ENCODE measurements at places on chromosomes 4 and X. TPM values are rescaled to one million over a fixed set of nuclear protein-coding genes. Genes with fewer than 3 reads are reported as not detected.

GRCh38 chrX:7147413-7147977 is at the start of gene STS:
TSS of gene STS (plus strand) at chrX:7147712. CDS start at chrX:7253200, 105,488 bp downstream.
- peak within 1 kb of the TSS; percentile 99 for H3K4me3 ChIP-seq
- H3K27me3 ChIP-seq: no peaks in the 10 kb centered on the region
- no peaks in the 10 kb centered on the region for H3K36me3 ChIP-seq

DNA sequence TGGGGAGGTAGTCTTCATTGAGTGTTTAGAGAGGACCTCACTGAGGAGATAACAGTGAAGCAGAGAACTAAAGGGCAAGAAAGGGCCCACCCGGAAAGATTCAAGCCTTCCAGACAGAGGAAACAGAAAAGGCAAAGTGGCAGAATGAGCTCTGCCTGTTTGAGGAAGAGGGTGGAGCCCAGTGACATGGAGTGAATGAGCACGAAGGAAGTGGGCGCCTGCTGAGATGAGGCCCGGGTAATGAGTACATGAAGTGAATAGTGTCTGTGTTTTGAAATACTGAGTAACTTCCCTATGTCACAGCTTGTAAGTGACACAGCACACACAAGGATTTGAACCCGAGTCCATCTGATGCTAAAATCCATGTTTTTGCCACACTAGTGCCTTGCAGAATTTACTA is 32.5 kb upstream of the TLR2 start:
- no peaks in the 10 kb centered on the region for H3K27me3 ChIP-seq
- H3K36me3 ChIP-seq: no peaks in the 10 kb centered on the region
- H3K4me1 ChIP-seq: peaks cover 23% of the 10 kb centered on the region

- no peak overlapping the region for H3K4me3 ChIP-seq
- no peak for DNase-seq
- no peaks in the 10 kb centered on the region for H3K27me3 ChIP-seq
- H3K27ac ChIP-seq: no peak overlapping the region
Measured at GRCh38 chr4:176413171-176413570, 93.4 kb downstream of the SPCS3 start.

DNA sequence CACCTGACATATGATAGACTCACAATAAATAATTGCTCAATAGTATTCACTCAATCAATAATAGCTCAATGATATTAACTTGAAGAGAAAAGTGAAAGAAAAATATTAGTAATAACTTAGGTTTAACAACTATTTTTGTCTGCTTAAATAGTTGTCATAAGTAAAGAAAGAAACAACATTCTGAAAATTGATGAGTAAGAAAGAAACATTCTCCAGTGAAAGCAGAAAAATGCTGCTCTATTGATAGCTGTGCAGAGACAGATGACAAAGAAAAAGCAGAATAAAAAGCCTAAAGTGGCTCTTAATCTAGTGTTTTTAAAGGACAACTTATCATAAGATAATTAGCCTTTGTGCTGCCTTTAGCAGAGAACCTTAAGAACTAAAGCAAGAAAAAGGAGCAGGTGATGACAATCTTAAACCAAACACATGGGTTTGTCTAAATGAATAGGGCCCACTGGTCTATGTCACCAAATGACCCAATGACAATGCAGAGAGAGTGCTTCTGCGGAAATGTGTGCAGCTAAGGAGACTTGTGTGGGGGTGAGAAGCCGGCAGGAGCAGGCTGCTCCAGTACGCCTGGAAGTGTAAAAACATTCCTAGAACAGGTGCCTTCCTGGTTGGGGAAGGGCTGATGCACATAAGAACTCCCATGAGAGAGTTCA is 13.2 kb downstream of the HS3ST1 start:
- no peak for DNase-seq
- no peak overlapping the region for H3K4me3 ChIP-seq
- no peaks in the 10 kb centered on the region for H3K27me3 ChIP-seq
- no peaks in the 10 kb centered on the region for H3K36me3 ChIP-seq
- H3K4me1 ChIP-seq: no peaks in the 10 kb centered on the region

GRCh38 chrX:64097891-64098290 is 107.6 kb downstream of the AMER1 start:
- H3K36me3 ChIP-seq: no peaks in the 10 kb centered on the region
- DNase-seq: no peak
- H3K4me3 ChIP-seq: no peak overlapping the region
- no peaks in the 10 kb centered on the region for H3K27me3 ChIP-seq
- no peak overlapping the region for H3K27ac ChIP-seq

DNA sequence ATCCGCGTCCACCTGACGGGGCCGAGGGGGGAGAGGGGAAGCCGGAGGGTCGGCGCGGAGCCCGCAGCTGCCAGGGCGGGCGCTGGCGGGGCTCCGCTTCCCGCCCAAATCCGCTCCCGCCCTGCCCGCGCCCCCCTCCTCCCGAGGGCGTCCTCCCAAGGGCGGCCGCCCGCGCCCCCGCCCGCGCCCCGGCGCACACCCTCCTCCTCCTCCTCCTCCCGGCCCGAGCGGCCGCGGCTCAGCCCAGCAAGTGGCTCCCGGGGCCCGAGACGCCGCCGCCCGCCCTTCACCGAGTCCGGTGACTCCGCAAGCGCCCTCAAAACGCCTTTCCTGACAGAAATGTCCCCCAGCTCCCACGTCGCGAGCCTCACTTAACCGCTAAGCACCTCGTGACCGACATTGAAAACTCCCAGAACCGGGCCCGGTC is 487 bp downstream of the HMGB2 start:
- DNase-seq: peak; percentile 41
- H3K27me3 ChIP-seq: no peaks in the 10 kb centered on the region
- peak overlapping the region; percentile 94 for H3K4me3 ChIP-seq
- H3K36me3 ChIP-seq: no peaks in the 10 kb centered on the region
- peaks cover 22% of the 10 kb centered on the region for H3K4me1 ChIP-seq

- no peaks in the 10 kb centered on the region for H3K27me3 ChIP-seq
- no peaks in the 10 kb centered on the region for H3K4me1 ChIP-seq
- no peak overlapping the region for H3K4me3 ChIP-seq
- H3K36me3 ChIP-seq: no peaks in the 10 kb centered on the region
- no peak for DNase-seq
- H3K27ac ChIP-seq: no peak overlapping the region
Measured at GRCh38 chr4:85736571-85736970, 261.6 kb downstream of the ARHGAP24 start.

DNA sequence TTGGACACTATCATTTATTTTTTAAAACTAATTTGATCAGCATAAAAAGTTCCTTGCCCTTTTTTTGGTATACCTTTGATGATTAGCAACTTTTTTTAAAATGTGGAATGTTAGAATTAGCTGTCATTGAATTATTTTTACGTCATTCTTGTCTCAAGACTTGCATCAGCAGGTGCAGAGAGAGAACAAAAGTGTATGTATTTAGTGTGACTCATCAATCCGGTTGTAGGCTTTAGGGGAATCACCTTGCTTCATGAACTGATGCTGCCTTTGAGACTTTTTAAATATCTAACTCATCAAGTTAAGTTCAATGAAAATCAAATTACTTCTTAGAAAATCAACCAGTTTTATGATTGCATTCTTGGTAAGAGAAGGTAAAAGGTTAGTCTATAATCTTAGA is 125.1 kb downstream of the ARX start:
- H3K4me3 ChIP-seq: no peak overlapping the region
- H3K4me1 ChIP-seq: no peaks in the 10 kb centered on the region
- DNase-seq: no peak
- H3K27ac ChIP-seq: no peak overlapping the region

- H3K4me3 ChIP-seq: no peak overlapping the region
- H3K27me3 ChIP-seq: no peaks in the 10 kb centered on the region
- H3K36me3 ChIP-seq: peaks cover 4% of the 10 kb centered on the region
- no peak overlapping the region for H3K27ac ChIP-seq
- H3K4me1 ChIP-seq: no peaks in the 10 kb centered on the region
Measured at GRCh38 chr4:39476187-39476895, 17.5 kb downstream of the LIAS start.

DNA sequence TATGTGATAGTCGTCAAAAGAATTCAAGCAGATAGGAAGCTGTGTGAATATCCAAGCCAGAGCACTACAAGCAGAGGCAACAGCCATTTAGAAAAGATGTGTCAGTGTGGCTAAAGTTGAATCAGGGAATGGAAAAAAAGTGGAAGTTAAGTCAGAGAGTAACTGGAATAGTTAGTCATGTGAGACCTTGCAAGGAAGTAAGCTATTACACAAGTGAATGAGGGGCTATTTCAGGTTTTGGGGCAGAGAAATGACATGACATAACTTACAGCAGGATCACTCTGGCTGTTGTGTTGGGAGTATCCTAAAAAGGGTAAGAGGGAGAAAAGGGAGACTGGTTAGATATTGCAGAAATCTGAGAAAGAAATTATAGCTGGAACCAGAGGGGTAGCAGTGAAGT is 236.6 kb upstream of the PCDH18 start:
- H3K4me3 ChIP-seq: no peak overlapping the region
- H3K4me1 ChIP-seq: no peaks in the 10 kb centered on the region
- no peak overlapping the region for H3K27ac ChIP-seq
- no peak for DNase-seq

- H3K4me1 ChIP-seq: no peaks in the 10 kb centered on the region
- no peak for DNase-seq
- H3K27me3 ChIP-seq: no peaks in the 10 kb centered on the region
Measured at GRCh38 chr4:98784947-98785706, 126.7 kb upstream of the TSPAN5 start.

- no peaks in the 10 kb centered on the region for H3K36me3 ChIP-seq
- H3K27me3 ChIP-seq: no peaks in the 10 kb centered on the region
- H3K4me1 ChIP-seq: peaks cover 5% of the 10 kb centered on the region
- peak; percentile 67 for DNase-seq
Measured at GRCh38 chrX:44344194-44344593, 722 bp upstream of the EFHC2 start.

DNA sequence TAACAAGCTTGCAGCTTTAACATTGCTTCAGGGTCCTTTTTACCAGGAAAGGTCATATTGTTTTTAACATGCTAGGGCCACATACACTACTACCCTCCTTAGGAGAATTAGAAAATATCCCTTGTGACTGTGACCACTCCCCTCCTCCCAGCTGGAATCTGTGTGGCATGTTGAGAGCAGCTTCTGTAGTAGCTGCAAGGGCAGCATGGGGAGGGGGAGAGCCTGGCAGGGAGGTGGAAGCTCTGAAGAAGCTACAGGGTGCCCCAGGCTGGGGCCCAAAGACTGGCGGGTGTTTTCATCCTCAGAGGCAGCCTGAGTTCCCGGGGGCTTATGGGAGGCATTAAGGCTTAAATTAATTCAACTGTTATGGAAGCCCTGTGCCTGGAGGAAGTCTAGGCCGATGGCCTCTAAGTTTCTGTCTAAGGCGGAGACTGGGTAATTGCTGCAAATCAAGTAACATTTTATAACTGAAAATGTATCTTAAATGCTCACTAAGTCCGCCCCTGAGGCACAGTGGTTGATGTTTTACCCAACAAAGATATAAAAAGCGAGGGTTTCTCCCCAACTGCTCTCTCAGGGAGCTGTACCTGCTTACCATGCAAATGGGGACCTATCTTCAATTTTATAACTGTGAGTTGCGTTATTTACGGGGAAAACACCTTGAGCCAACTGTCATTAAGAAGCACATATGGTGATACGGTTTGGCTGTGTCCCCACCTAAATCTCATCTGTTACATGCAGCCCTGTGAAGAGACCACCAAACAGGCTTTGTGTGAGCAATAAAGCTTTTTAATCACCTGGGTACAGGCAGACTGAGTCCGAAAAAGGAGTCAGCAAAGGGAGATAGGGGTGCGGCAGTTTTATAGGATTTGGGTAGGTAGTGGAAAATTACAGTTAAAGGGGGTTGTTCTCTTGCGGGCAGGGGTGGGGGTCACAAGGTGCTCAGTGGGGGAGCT is 37.4 kb upstream of the STS start:
- no peak for DNase-seq
- H3K36me3 ChIP-seq: no peaks in the 10 kb centered on the region
- no peaks in the 10 kb centered on the region for H3K4me1 ChIP-seq
- H3K27ac ChIP-seq: no peak overlapping the region

GRCh38 chrX:19350941-19351384 is 7.2 kb downstream of the PDHA1 start:
- H3K27ac ChIP-seq: peak overlapping the region; percentile 9
- H3K36me3 ChIP-seq: peaks cover 14% of the 10 kb centered on the region
- no peaks in the 10 kb centered on the region for H3K4me1 ChIP-seq
- DNase-seq: no peak
- no peaks in the 10 kb centered on the region for H3K27me3 ChIP-seq
- H3K4me3 ChIP-seq: no peak overlapping the region

The CXCL5 gene
- total RNA-seq: not detected

The ZNF595 gene
- total RNA-seq: 7.7 TPM
